Stimulated activated CD8-positive, alpha-beta memory T cell treated with anti-CD3 and anti-CD28 coated beads, Interleukin-7, amount 100 ng/mL, for 1 hour (primary cell): ENCODE measurements at places on chromosomes 12 and 14.

- no peak for DNase-seq
These were observed 102.5 kb upstream of the PRICKLE1 start for GRCh38 chr12:42691991-42692557.

DNA sequence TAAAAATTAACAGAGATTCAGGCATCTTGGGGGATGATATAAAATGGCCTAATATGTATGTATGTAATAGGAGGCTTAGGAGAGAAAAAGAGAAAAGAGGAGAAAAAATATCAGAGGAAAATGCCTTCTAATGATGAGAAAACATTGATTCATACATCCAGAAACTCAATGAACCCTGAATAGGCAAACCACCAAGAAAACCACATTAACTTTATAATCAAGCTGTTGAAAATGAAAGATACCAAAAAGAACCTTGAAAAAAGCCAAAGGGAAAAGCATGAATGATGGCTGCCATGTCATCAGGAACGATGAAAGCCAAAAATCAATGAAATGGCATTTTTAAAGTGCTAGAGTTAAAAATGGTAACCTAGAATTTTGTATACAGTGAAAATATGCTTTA lies 180.2 kb downstream of the EPS8 start:
- no peak for DNase-seq

DNA sequence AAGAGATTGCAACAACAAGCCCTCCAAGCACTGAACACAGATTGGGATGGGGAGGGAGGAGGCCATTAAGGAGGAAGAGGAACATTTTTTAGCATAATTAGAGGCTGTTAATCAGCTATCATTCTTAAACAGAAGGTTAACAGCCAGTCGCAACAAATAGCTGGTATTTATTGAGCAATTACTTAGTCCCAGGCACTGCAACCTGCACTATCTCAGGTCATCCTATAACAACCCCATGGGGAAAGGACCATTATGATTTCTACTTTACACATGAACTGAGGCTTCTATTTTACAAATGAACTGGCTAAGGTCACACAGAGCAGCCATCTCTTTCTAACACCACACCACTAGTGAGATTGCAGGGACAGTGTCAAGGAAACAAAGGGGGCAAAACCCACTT lies 10.4 kb downstream of the RAB35 start:
- DNase-seq = no peak

GRCh38 chr12:58774731-58775130 lies 145.6 kb downstream of the LRIG3 start:
- DNase-seq = no peak

DNA sequence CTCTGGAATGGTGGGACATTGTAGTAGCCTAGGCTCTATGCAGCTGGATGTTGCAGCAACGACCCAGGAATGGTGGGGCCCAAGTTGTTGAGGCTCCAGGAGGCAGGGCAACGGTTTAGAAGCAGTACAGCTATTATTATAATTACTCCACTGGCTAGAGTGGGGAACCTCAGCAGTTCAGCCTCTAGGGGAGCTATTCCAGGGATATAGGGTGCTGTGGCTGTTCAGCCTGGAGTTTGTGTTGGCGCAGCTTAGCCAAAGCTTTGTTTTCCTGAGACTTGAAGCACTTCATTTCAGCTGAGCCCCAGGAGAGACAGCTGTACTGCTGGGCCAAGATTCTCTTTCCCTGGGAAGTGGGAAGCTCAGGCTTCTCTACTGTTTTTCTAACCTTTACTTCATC lies 1023.0 kb upstream of the ATXN7L3B start:
- no peak for DNase-seq

- no peak for DNase-seq
These were observed 8.7 kb downstream of the DYNLL1 start for GRCh38 chr12:120504587-120504986.
